ENCODE measurements at places on chromosomes 11 and 22.

DNA sequence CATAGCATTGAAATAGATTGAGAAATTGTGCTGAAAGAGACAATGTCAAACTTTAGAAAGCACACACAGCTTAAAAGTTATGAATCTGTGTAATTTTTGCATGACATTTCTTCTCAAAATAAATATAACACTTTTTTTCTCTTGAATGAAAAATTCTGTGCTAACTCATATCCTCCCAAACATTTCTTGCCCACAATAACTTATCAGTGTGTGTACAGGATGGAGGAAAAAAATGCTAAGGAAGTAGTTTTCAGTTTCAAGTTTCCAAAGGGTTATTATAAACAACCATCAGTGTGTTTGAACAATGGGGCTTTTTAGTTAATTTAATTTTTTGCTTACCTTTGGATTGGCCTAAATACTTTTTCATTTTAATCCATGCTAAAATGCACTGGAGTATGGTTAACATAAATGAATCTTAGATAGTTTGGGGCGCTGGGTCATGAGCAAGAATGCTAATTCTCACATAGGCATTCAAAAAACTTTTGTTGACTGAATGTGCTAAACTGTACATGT is 82.9 kb upstream of the ARHGAP20 start:
- no peak for DNase-seq

DNA sequence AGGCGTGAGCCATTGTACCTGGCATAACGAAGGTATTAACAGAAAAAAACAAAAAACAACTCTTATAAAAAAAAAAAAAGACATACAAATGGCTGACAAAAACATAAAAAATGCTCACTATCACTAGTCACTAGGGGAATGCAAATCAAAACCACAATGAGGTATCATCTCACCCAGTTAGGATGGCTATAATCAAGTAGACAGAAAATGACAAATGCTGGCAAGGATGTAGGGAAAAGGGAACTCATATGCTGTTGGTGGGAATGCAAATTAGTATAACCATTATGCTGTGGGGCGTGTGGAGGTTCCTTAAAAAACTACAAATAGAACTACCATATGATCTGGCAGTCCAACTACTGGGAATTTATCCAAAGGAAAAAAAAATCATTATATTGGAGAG is 17.0 kb downstream of the THY1 start:
- DNase-seq = no peak

DNA sequence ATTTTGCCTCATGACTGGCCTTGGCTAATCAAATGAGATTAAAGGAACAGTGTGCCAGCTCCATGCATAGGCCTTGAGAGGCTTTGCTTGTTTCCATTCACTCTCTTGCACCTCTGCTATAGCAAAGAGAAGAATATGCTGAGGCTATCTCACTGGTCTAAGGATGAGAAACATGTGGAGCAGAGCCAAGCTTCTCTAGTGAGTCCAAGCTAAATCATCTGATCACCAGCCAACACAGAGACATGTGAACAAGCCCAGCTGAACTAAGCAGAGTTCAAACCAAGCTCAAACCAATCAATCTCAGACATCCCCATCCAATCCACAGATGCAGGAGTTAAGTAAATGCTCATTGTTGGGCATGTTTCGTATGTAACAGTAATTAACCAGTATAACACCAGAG is 69.4 kb upstream of the API5 start:
- no peak for DNase-seq

GRCh38 chr22:39415506-39415905 is 15.9 kb downstream of the TAB1 start:
- no peak for DNase-seq

All from NCI-H1092 (cell line).